ENCODE measurements at places on chromosomes 5 and 9.

DNA sequence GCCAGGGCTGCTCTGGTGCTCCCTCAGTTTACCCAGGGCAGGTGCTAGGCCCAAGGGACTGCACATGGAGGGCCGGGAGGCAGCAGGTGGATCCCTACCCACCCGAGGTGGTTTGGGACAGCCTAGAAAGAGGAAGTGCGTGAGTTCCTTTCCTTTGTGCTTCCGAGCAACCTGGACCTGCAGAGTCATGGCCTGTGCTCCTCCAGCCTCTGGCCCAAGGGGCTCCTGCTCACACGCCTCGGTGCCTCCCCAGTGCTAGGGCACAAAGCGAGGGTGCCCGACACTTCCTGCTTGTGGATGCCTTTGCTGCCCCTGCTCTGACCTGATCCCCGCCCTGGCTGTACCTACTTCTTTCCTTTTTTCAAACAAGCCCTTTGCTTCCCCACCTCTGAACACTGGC is 79.3 kb downstream of the RXRA start:
- no peak for DNase-seq

DNA sequence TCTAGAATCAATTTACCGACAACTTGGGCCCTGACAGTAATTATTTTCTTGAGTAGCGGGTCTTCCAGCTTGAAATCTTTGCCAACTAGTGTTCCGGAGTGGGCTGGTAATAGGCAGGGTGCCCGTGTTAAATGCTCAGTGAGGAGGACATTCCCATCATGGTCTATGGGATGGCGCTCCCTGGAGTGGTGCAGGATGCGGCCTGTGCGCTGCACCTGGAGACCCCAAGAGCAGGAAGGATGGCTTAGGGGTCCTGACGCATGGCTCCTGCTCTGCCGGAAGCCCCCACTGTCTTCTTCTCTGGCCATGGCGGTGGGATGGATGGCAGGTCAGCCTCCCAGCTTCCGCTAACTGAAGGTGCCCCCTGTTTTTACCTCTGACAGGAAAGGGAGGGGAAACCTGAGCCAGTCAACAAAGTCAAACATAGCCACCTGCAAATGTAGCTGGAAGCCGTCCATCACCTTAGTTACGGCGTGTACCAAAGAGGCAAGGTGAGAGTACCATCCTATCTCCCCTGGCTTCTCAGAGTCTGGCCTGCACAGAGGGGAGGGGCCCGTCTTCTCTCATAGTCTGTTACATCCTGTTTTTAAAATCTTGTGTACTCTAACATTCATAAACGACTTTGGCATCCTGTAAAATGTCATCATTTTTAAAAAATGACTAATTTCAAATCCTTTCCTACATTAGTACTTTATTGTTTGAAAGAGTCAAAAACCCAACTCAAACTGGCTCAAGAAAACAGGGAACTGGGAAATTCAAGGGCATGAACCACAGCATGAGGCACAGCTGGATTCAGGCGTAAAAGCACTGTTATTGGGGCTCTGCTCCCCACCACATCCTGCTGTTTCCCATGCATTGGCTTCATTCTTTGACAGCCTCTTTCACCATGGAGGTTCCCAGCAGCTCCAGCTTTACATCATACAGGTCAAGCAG is 28.5 kb upstream of the UNC5A start:
- no peak for DNase-seq

- no peak for DNase-seq
These were observed 195.0 kb downstream of the GADD45G start for GRCh38 chr9:89799766-89800165.

DNA sequence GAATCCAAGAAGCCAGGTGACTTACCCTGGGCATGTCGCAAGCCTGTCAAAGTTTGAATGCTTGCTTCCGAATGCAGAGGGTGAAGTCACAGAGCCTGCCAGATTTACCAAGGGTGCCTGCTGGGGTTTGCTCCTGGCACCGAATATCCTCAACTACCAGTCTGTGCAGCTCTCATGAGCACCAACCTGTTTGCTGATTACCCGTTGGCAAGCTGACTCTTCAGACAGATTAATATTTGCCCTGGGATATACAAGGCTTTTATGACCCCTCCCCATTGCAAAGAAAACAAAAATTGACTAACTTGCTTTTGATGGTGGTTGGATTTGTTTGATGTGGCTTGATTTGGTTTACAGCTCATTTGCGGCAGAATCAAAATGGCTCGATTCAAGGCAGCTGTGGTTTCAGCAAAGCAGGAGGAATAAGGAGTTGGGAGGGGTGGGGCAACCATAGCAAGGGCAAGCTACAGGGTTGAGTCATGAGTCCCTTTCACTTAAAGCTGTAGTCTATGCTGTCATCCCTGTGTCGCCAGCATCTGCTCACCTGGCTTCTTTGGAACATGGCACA is 82.3 kb upstream of the AGXT2 start:
- DNase-seq: no peak

DNA sequence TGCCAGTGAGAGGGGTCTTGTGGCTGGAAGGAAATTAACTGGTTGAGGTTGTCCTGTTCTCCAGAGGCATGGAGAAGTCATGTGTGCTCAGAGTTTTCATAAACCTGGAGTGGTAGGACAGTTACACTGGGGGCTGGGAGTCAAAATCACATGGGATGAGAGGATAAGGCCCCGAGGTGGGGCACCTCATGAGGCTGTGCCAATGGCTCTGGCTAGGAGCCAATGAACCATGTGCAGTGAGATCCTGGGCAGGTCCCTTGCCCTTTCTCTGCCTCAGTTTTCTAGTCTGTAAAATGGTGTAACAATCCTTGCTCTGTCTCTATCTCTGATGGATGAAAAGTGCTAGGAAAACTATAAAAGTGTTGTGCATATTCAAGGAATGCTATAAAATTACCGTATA is 7.0 kb upstream of the SYNPO start:
- no peak for DNase-seq

GRCh38 chr5:32217886-32218396 is 43.8 kb upstream of the GOLPH3 start:
- no peak for DNase-seq

DNA sequence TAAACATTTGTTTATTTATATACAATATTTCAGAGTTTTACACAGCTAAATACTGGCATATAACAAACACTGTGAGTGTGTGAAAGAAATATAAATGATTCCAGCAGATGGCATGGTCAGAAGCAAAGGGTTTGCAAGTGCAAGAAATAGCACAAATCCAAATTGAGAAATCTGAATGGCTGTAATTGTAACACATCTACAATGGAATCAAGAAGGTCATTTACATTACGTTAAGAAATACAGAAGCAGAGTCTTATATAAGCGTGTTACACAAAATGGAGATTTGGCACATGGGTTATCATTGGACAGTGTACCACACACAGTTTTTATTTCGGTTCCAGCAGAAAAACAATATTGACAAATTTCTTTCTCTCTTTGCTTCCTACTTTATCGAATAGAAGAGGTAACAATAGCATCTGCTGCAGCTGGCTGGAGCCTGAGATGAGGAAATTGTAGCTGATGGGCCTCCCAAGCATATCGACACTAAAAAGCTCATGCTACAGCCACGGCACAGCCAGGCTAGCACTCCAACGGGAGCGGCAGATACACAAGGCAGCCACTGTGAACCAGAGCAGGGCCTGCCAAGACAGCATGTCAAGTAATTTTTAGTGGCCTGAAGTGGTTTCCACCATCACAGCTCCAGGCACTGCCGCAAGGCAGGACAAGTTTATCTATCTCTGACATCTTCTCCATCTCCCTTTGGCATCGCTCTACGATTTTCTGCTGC is 564.6 kb upstream of the DMAC1 start:
- no peak for DNase-seq

DNA sequence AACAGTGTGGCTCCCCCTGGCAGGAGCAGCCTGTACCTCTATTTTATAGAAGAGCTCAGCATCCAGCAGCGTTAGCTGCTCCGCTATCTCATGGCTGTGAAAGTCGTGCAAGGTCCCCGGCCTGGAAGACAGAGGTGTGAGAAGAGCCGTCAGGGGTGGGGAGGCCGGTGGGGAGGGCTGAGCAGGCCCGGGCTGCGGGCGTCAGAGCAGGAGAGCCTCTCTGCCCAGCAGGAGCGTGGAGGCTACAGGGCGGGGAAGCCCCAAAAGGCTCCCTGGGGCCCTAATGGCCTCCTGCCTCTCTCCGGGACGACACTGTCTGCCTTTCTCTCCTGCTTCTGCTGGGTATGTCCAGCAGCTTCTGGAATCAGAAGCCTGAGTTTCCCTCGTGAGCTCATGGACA is 42.6 kb downstream of the PRRT1B start:
- DNase-seq: no peak

GRCh38 chr5:59423021-59423420 is 470.5 kb downstream of the PDE4D start:
- DNase-seq: no peak

DNA sequence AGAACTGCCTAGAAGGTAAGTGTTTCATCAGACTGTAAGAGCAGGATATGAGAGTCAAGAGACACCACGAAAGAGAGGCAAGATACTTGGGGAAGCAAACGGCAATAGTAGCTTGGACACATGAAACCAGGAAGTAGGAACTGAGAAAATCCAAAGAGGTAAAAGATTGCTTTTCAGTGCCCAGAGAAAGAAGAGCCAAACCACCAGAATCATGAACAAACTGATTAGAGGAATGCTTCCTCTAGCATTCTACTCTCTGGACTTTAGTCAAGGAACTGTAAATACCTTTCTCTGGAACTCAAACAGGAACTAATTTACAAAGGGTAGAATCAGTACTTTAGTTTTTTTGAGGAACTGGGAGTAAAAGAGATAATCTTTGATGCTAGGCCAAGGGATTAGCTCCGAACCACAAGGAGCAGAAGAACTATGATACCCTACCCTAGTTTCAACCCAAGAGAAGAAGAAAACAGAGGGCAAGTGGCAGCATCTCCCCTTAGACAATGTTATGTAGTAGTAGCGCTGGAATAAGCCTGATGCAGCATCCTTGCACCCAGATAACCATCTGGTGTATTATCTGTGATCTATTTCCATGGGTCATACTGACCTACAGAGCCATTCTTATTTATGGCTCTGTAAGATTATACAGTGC is 41.3 kb downstream of the EFCAB9 start:
- DNase-seq: no peak

DNA sequence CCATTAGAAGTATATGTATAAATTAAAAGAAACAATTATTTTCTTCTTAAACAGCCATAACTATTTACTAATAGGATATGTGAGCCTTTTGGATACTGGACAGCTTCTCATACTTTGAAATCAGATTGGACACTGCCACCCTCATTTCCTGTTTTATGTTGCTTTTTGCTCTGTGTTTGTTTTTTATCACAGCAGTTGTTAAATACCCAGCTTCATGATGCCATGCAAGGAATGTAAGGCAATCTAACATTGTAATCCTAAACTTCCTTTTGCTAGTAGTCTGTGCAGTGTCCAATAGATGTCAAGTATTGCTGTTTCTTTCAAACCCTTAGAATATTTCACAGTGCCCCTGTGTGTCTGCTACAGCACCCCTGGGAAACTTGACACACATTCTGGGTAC is 56.2 kb downstream of the CNTLN start:
- DNase-seq: no peak

GRCh38 chr5:1594357-1595106 is 70.8 kb upstream of the LPCAT1 start:
- peak; percentile 3 for DNase-seq

DNA sequence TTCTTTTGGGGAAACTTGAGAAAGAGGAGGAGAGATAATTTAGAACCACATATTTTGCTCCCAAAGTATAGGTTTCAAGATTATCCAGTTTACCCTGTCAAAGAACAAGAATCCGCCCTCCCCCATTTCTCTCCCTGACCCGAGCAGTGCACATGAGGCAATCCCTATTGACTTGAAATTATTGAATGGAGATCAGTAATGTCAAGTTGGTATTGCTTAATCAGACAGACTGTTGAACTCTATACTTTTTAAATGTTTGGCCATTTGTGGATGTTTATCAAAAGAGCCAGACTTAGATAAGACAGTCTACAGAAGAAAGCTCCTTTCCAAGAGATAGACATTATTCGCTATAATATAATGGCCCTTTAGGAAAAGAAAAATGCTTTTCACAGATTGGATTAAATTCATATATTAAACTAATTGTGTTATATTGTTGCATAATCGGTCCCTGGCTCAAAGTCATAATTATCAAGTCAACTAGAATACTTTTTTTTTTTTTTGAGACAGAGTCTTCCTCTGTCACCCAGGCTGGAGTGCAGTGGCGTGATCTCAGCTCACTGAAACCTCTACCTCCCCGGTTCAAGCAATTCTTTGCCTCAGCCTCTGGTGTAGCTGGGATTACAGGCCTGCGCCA is 5.3 kb downstream of the SLC25A25 start:
- DNase-seq: no peak

GRCh38 chr5:145027286-145027685 is 807.9 kb downstream of the PRELID2 start:
- DNase-seq: no peak

- DNase-seq: no peak
These were observed at the start of gene FAT2 for GRCh38 chr5:151591144-151591819. Gene FAT2, minus strand, starts transcription at chr5:151591331. Its CDS starts 22,400 bp downstream, at chr5:151568931.

DNA sequence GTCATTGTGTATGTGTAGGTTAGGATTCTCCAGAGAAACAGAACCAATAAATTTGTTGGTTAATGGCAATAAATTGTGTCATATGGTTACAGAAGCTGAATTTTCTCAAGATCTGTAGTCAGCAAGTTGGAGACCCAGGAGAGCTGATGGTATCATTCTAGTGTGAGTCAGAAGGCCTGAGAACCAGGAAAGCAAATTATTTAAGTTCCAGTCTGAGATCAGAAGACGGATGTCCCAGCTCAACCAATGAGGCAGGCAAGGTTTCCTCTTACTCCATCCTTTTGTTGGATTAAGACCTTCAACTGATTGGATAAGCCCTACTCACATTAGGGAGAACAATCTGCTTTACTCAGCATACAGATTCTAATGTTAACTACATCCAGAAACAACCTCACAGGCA is 656.3 kb downstream of the ANXA1 start:
- DNase-seq: no peak

- no peak for DNase-seq
These were observed 9.0 kb upstream of the DCP2 start for GRCh38 chr5:112967520-112968083.

- no peak for DNase-seq
These were observed 1.7 kb upstream of the AGTPBP1 start for GRCh38 chr9:85743275-85744128.

DNA sequence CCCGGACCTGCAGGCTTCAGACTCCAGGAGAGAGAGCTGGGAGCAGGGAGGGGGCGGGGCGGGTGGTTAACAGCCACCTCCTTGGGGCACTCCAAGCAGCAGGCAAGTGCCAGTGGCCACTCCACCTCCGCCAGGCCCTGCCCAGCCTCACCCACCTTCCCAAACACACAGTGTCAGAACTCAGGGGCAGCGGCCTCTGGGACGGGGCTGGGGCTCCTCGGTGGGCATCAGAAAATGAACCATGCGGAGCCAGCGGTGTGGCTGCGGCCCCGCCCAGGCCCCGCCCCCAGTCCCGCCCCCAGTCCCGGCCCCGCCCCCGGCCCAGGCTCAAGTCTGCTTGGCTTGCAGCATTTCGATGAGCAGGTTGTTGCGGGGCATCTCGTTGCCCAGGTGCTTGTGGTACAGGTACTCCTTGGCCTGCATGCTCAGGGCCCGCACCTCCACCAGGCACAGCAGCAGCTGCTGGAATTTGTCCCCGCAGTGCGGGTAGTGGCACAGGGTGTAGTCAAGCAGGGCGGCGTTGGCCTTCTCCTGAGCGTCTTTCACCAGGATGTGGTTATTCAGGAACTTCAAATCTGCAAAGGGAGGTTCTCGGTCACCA is 24.7 kb downstream of the NR5A1 start:
- DNase-seq: no peak
